ENCODE measurements at places on chromosomes 7 and 10. TPM values are rescaled to one million over a fixed set of nuclear protein-coding genes. Genes with fewer than 3 reads are reported as not detected.

Gene CLDN3
- total RNA-seq = 81.6 TPM

DNA sequence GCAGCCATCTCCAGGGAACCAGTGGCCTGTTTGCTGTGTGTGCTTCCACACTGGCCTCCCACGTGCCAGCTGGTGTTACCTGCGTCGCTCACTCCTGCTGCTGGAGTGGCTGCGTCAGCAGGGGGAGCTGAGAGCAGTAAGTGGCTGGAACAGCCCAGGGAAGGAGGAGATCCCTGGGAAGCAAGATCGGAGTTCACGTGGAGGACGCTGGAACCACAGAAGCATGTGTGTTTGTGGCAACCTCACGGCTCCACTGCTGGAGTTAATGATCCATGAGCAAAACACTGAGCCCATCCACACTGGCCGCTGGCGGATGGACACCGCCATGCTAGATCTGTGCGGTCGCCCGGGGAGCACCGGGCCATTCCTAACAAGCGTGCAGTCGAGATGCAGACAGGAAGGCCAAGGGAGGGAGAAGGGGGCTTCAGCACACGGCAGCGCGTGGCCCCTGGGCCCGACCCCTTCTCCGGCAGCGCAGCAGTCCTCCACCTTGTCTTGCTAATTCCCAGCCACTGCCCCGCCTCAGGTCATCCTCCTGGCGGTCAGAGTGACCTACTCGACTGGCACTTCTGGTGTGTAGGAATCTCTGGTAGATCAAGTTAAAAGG, 68.5 kb upstream of the EEPD1 start:
- H3K4me1 ChIP-seq = no peaks in the 10 kb centered on the region
- H3K4me3 ChIP-seq = no peak overlapping the region
- no peaks in the 10 kb centered on the region for H3K36me3 ChIP-seq
- no peak overlapping the region for H3K27ac ChIP-seq

DNA sequence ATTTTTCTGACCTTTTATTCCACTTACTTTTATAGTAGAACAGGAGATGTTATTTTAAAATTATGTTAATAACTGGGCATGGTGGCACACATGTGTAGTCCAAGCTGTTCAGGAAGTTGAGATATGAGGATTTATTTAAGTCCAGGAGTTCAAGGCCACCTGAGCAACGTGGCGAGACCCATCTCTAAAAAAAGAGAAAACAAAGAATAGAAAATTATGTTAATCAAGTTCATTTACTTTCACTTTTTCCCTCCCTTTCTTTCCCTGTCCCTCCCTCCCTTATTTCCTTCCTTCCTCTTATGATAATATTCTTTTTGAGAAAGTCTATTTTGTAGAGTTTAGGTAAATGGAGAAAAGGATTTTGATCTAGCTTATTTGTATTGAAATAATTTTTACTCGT, 48.9 kb upstream of the HELLS start:
- no peak overlapping the region for H3K4me3 ChIP-seq
- H3K36me3 ChIP-seq = no peaks in the 10 kb centered on the region
- DNase-seq = no peak
- no peaks in the 10 kb centered on the region for H3K4me1 ChIP-seq
- H3K27me3 ChIP-seq = no peaks in the 10 kb centered on the region

- no peaks in the 10 kb centered on the region for H3K27me3 ChIP-seq
- peak; percentile 32 for DNase-seq
- H3K36me3 ChIP-seq = no peaks in the 10 kb centered on the region
- H3K4me3 ChIP-seq = no peak overlapping the region
- H3K4me1 ChIP-seq = no peaks in the 10 kb centered on the region
- H3K27ac ChIP-seq = peak overlapping the region; percentile 89
Measured at GRCh38 chr10:17029581-17030271, 99.9 kb downstream of the CUBN start.

GRCh38 chr7:135341049-135341448, 107.4 kb downstream of the STRA8 start:
- DNase-seq = no peak
- no peaks in the 10 kb centered on the region for H3K4me1 ChIP-seq
- H3K4me3 ChIP-seq = no peak overlapping the region
- H3K27me3 ChIP-seq = no peaks in the 10 kb centered on the region

DNA sequence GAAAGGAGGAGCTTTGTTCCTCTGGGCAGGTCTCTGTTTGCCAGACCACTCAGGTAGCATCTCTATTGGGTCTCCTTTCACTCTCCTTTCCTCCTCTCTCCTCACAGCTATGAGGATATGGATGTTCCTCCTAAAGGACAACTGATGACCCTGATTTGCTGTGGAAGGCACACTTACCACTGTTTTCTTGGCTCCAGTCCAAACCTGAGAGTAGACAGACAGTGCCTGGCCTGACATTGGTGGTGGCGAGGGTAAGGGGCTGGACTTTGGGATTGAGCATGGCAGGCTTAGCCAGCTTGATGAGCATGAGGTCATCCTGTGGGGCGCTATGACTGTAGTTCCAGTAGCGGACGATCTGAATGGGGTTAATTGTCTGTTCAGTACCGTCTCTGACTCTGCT, 3.6 kb downstream of the PRSS37 start:
- no peaks in the 10 kb centered on the region for H3K36me3 ChIP-seq
- no peak overlapping the region for H3K4me3 ChIP-seq
- H3K4me1 ChIP-seq = no peaks in the 10 kb centered on the region
- H3K27ac ChIP-seq = no peak overlapping the region

All from breast epithelium (tissue), 4 donors.